ENCODE measurements at places on chromosomes 3 and 15.

DNA sequence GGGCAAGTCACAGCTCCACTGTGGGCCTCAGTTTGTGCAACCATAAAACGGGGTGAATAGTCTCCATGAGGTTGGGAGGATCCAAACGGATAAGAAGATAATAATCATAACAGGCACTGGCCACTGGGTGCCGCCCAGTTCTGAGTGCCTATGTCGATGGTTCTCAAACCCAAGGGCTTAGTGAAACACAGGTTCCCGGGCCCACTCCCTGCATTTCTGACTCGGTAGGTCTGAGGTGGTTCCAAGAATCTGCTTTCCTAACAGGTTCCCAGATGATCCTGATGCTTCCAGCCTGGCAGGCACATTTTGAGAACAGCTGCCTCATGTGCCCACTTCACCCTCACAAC is 21.2 kb downstream of the ALS2CL start:
- no peak for DNase-seq

- no peak for DNase-seq
These were observed 98.1 kb upstream of the STRIT1 start for GRCh38 chr3:155391551-155391958.

GRCh38 chr15:74845208-74845568 is 2.2 kb upstream of the ULK3 start:
- DNase-seq, result no peak

DNA sequence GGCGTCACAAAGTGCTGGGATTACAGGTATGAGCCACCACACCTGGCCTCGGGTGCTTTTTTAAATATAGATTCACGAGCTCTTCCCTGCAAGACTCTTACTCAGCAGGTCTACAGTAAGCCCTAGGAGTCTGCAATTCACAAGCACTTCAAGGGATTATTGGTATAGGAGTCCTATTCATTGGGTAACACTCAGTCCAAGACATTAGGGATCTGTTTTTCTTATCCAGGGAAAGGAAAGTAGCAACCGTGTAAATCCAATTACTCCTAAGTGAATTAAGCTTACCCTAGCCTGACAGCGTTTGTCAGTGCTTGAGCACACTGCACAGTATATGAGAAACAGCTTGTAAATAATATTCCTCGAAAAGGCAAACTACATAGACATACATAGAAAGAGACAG is 109.9 kb downstream of the SENP2 start:
- DNase-seq, result no peak

- DNase-seq, result no peak
These were observed 5.1 kb downstream of the PPP2R3A start for GRCh38 chr3:135970506-135971116.

DNA sequence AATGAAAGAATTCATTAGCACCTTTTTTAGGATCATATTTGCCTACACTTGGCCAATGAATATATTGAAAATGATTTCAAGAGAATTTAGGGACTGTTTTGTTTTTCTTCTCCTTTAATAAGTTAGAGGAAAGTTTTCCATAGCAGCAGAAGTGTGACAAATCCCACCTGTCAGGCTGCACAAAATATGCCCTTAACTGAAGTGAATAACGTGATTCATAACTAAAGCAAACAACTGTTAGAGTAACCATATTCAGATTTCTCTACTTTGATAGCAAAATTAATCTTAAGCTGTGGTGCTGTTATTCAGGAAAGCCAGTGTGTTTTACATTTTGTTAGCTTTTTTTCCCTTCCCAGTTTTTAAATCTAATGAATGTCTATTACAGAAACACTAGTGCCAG is 121.4 kb downstream of the HCN4 start:
- DNase-seq, result no peak

DNA sequence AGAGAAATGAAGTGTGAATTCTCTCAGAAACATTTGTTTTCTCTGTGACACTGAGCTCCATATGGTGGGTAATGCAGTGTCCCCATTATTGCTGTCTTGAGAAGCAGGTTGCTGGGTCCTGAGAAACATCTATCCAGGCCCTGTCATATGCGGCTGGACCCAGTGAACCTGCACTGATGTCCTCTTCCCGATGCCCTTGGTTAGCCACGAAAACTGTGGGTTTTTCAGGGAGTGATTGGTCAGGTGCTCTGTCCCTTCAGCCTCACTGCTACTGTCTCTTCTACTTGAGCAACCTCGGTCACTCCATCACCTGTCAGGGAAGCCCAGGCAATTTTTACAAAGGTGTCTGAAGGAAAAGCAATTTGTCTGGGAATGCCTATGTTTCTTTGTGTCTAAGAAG is 77.0 kb downstream of the SLC7A14 start:
- no peak for DNase-seq

GRCh38 chr3:114186501-114186900 is 7.6 kb upstream of the DRD3 start:
- DNase-seq, result no peak

- no peak for DNase-seq
These were observed 44.6 kb downstream of the CORO2B start for GRCh38 chr15:68623301-68623892.

- no peak for DNase-seq
These were observed 11.7 kb upstream of the ZNF774 start for GRCh38 chr15:90340345-90340744.

DNA sequence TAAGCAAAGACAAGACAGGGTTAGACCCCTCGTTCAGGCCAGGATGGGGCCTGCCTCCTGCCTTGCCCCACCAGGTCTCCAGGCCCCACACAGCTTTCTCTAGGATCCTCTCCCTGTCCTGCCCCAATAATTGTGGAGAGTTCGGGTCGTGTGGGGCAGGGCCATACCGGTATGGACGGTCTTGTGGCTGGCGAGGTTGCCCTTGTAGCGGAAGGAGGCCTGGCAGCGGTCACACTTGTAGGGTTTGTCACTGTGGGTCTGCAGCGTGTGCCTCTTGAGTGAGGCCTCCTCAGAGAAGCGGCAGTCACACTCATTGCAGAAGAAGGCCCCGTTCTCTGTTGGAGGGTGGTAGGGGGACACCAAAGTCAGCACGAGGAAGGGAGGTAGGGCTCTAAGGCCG is 18.7 kb downstream of the BCL6 start:
- DNase-seq, result no peak

DNA sequence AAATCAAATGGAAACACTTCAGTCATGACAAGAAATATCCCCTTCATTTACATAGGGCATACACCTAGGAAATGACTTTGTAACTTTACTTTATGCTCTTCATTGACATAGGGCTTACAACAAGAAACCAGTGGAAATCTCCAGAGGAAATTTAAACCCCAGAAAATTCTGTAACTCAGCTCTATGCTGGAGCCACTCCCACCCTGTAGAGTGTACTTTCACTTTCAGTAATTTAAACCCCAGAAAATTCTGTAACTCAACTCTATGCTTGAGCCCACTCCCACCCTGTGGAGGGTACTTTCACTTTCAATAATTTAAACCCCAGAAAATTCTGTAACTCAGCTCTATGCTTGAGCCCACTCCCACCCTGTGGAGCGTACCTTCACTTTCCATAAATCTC is 987.1 kb upstream of the CADM2 start:
- no peak for DNase-seq

GRCh38 chr3:71662568-71662967 is 62.6 kb downstream of the EIF4E3 start:
- no peak for DNase-seq

DNA sequence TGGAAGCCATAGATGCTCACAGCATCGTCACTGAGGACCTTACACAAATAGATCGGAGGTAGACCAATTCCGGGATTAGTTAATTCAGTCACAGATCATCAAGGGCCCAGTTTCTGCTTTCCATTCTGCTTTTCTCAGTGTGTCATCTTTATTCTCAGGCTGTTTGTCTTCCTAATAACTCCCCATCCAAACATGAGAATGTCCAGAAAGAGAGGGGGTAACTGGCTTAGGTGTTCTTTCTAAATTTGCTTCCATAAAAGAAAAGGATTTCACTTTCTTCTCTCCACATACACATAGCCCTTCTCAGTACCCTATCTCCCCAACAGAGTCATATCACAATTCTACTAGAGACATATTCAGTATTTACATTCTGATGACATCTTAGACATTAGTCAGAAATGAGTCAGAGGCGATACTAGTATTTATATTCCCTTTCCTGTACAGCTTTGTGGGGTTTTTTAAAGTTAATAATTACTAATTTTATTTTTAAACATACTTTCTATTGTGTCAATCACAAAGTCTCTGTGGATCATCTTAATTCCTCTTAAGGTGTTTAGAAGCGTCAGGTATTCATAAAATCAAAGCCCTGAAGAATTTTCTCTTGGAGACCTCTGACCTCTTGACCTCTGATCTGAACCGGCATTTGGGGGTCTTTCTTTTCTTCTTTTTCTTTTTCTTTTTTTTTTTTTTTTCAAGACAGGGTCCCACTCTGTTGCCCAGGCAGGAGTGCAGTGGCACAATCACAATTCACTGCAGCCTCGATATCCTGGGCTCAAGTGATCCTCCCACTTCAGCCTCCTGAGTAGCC is 24.3 kb upstream of the IL12A start:
- DNase-seq, result no peak

- peak; percentile 6 for DNase-seq
These were observed 443.9 kb downstream of the DIPK2A start for GRCh38 chr3:144415492-144415891.

DNA sequence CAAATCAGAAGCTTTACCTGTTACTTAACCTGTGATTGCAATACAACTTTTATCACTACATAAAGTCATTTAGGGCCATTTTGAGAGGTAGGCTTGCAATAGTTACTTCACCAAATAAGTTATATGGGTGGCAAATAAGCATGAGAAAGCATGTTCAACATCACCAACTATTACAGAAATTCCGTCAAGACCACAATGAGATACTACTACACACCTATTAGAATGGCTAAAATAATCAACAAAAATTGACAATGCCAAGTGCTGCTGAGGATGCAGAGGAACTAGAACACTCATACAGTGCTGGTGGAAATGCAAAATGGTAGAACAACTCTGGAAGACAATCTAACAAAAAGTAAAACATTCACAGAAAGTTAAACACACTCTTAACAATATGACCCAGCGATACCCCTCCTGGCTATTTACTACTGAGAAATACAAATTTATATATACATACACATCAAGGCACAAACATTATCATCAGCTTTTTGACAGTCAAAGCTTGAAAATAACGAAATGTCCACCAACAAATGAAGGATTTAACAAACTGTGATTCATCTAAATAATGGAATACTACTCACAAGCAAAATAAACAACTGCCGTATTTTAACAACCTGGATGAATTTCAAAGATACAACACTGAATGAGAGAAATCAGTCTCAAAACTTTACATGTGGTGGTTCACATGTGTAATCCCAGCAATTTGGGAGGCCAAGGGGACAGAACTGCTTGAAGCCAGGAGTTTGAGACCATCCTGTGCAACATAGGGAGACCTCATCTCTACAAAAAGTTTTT is 82.9 kb downstream of the MYO9A start:
- DNase-seq, result no peak

GRCh38 chr3:141754032-141754431 is 9.2 kb upstream of the GRK7 start:
- no peak for DNase-seq

DNA sequence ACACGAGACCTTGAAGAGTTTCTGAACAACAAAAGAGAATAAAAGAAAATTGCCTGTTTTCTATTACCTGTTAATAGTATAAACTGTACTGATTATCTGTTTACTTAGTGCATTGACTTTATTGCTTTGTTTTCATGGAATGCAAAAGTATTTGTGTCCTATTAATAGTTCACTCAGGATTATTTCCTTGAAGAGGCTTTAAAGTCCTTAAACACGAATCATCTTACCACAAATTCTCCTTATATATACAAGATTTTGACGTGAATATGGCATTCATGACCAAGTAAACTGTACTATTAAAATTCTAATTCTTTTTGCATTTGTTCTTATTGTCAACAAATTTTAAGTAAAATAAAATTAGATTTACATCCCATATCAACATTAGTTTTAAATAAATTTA is 513.0 kb downstream of the NTRK3 start:
- no peak for DNase-seq

- DNase-seq, result no peak
These were observed 90.8 kb upstream of the PFN2 start for GRCh38 chr3:150061288-150062024.

- DNase-seq, result no peak
These were observed 76.5 kb downstream of the HMG20A start for GRCh38 chr15:77497110-77497737.

DNA sequence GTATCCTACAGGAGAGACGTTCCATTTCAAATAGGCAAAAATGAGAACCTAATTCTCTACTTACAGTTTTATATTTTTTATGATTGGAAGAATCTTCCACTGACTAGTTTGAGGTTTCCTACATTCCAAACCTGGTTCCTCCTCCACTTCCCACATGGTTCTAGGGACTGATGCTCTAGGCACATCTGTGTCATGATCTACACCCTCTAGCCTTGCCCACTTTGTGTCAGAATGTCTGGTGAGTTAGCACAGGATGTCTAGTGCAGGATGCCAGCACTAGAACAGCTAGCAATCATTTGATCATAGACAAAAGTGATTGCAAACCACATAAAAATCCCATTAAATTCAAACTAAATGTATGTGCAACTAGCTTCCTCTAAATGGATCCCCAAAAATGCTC is 26.7 kb upstream of the FILIP1L start:
- no peak for DNase-seq

DNA sequence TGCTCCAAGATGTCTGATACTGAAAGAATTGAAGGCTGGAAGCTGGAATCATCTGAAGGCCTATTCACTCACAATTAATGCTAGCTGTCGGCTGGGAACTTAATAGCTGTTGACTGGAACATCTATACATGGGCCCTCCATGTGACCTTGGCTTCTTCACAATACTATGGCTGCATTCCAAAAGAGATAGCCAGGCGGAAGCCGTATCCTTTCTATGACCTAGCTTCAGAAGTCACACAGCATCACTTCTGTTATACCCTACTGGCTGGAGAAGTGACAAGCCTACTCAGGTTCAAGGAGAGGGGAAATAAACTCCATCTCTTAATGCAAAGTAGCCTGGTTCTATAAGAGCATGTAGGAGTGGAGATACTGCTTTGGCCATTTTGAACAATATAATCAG is 50.9 kb upstream of the SPRED1 start:
- DNase-seq, result no peak

Measured in NCI-H1436 treated with DMSO at 0.1 percent for 48 hours (cell line).